Left ventricle myocardium inferior (tissue), 1 donor: ENCODE measurements at places on chromosomes 4 and X. TPM values are rescaled to one million over a fixed set of nuclear protein-coding genes. Genes with fewer than 3 reads are reported as not detected.

TRIM75 gene
- not detected for total RNA-seq

NLGN3 gene
- 0.41 TPM for total RNA-seq

BTK gene
- 1.3 TPM for total RNA-seq

ZMAT1 gene
- 5.6 TPM for total RNA-seq

KIAA1210 gene
- total RNA-seq, result not detected

ARHGAP10 gene
- 59.7 TPM for total RNA-seq

C4orf50 gene
- not detected for total RNA-seq

CSAG3 gene
- not detected for total RNA-seq

DNA sequence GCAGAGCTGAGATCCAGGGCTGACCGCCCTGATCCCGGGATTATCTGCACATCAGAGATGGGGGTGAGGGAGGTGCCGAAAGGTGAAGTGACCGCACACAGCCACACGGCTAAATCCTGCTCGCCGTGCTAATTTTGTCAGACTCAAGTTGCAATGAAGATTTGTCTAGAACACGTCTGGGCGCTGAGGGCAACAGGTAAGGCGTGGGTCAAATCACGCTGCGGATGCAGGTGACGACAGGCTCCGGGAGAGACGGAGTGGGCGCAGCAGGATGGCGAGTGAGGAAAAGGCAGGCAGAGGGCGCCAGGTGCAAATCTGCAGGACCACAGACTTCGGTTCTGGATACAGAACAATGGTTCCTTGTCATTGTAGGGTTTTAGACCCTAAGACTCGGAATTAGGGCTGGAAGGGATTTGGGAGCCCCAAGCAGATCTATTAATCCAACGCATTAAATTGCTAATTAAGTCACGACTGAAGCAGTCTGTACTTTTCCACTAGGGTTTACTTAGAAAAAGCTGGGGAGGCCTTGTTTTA is 1.9 kb upstream of the TBC1D14 start:
- H3K27ac ChIP-seq, result no peak overlapping the region
- H3K36me3 ChIP-seq, result no peaks in the 10 kb centered on the region
- peaks cover 15% of the 10 kb centered on the region for H3K27me3 ChIP-seq

DNA sequence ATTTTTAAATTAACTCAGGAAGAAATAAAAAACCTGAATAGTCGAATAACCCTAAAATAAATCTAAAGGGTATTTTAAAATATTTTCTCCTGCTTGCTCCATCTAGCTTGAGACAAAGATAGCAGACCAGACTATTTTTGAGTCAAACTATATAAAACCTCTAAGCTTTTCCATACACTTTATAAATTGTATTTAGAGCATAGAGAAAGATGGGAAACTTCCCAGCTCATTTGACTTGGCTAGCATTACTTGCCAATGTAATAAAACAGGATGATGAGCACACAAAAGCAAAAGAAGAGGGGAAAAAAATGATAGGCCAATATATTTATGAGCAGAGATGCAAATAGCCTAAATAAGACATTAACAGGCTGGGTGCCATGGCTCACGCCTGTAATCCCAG is 117.1 kb downstream of the ANAPC4 start:
- H3K36me3 ChIP-seq, result no peaks in the 10 kb centered on the region
- no peak overlapping the region for H3K27ac ChIP-seq
- H3K4me1 ChIP-seq, result no peaks in the 10 kb centered on the region

- H3K36me3 ChIP-seq, result no peaks in the 10 kb centered on the region
- H3K4me3 ChIP-seq, result no peak overlapping the region
Measured at GRCh38 chr4:53921856-53922255, 142.5 kb downstream of the CHIC2 start.

GRCh38 chr4:181216501-181216900 is 1026.7 kb upstream of the TENM3 start:
- H3K4me1 ChIP-seq, result no peaks in the 10 kb centered on the region
- DNase-seq, result no peak
- no peaks in the 10 kb centered on the region for H3K27me3 ChIP-seq
- H3K4me3 ChIP-seq, result no peak overlapping the region

DNA sequence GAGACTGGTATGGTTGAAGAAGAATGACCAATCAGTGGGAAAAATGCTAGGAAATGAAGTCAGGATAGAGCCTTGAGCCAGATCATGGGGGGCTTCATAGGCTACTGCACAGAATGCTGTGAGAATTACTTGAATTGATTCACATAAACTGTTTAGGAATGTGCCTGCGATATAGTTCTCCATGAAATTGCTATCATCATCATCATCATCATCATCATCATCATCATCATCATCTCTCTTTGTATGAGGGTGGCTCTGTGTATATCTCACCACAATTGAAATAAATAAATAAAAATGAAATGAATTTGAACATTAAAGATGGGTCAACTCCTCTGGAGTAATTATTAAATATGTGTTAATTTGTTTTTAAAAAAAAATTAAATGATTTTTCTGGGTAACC is 148.6 kb upstream of the LEF1 start:
- no peak overlapping the region for H3K4me3 ChIP-seq
- peaks cover 11% of the 10 kb centered on the region for H3K27me3 ChIP-seq
- DNase-seq, result no peak
- H3K36me3 ChIP-seq, result no peaks in the 10 kb centered on the region
- H3K27ac ChIP-seq, result no peak overlapping the region

- no peak for DNase-seq
- H3K36me3 ChIP-seq, result no peaks in the 10 kb centered on the region
- H3K4me1 ChIP-seq, result no peaks in the 10 kb centered on the region
- no peak overlapping the region for H3K27ac ChIP-seq
- H3K27me3 ChIP-seq, result no peaks in the 10 kb centered on the region
Measured at GRCh38 chrX:12814420-12814819, 23.2 kb downstream of the PRPS2 start.

- H3K36me3 ChIP-seq, result peaks cover 21% of the 10 kb centered on the region
- no peak for DNase-seq
- H3K27ac ChIP-seq, result no peak overlapping the region
Measured at GRCh38 chr4:107658400-107659336, 61.4 kb downstream of the PAPSS1 start.

- no peak for DNase-seq
- no peaks in the 10 kb centered on the region for H3K27me3 ChIP-seq
- H3K27ac ChIP-seq, result no peak overlapping the region
- peaks cover 5% of the 10 kb centered on the region for H3K4me1 ChIP-seq
- no peaks in the 10 kb centered on the region for H3K36me3 ChIP-seq
- no peak overlapping the region for H3K4me3 ChIP-seq
Measured at GRCh38 chr4:123170843-123171242, 225.8 kb upstream of the SPRY1 start.

GRCh38 chrX:38371641-38372040 is 19.2 kb downstream of the OTC start:
- H3K4me1 ChIP-seq, result no peaks in the 10 kb centered on the region
- no peak overlapping the region for H3K4me3 ChIP-seq
- H3K27ac ChIP-seq, result no peak overlapping the region
- H3K36me3 ChIP-seq, result no peaks in the 10 kb centered on the region
- no peak for DNase-seq

- H3K36me3 ChIP-seq, result peaks cover 72% of the 10 kb centered on the region
- H3K4me1 ChIP-seq, result peaks cover 41% of the 10 kb centered on the region
- no peak for DNase-seq
- H3K27ac ChIP-seq, result peak overlapping the region; percentile 82
- H3K4me3 ChIP-seq, result peak overlapping the region; percentile 22
Measured at GRCh38 chr4:184757810-184758209, 23.9 kb upstream of the CENPU start.

DNA sequence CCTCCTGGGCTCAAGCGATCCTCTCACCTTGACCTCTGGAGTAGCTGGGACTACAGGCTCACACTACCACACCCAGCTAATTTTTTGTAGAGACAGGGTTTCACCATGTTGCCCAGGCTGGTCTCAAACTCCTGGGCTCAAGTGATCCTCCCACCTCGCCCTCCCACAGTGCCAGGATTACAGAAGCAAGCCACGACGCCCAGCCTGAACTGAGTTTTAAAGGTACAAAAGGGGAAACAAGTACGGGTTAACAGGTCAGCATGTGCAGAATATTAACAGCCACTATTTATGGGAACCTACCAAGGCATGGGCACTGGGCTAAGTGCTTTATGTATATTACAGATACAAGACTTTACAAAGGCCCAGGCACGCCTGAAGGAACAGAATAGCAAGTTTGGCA is 164.3 kb upstream of the GPC4 start:
- no peak overlapping the region for H3K4me3 ChIP-seq
- no peak for DNase-seq
- H3K36me3 ChIP-seq, result no peaks in the 10 kb centered on the region
- no peaks in the 10 kb centered on the region for H3K27me3 ChIP-seq
- H3K27ac ChIP-seq, result no peak overlapping the region
- H3K4me1 ChIP-seq, result no peaks in the 10 kb centered on the region

- no peak for DNase-seq
- H3K27me3 ChIP-seq, result no peaks in the 10 kb centered on the region
- no peaks in the 10 kb centered on the region for H3K36me3 ChIP-seq
- no peak overlapping the region for H3K4me3 ChIP-seq
Measured at GRCh38 chrX:34300871-34301270, 168.8 kb upstream of the FAM47A start.

GRCh38 chr4:154120690-154121345 is 331.9 kb upstream of the SFRP2 start:
- H3K4me1 ChIP-seq, result no peaks in the 10 kb centered on the region
- H3K36me3 ChIP-seq, result no peaks in the 10 kb centered on the region
- H3K27ac ChIP-seq, result no peak overlapping the region
- DNase-seq, result no peak
- no peak overlapping the region for H3K4me3 ChIP-seq
- peaks cover 3% of the 10 kb centered on the region for H3K27me3 ChIP-seq

DNA sequence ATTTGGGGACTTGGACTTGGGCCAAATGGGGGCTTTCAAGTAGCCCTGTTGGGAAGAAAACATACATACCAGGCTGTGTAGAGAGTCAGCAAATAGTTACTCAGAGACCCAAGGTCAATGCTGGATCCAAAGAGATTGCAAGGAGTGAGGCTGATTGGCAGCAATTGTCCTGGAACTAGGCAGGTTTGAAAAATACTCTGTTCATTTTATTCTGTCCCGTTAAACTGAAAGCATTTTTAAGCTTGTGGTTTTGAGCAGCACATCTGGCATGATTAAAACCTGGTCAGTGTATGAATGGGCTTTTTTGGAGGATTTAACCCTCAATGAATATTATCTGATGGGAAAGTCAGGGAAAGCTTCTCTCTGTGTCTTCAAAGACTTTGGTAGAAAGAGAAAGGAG is 294.3 kb upstream of the BOD1L1 start:
- no peaks in the 10 kb centered on the region for H3K27me3 ChIP-seq
- H3K27ac ChIP-seq, result no peak overlapping the region
- DNase-seq, result no peak
- no peaks in the 10 kb centered on the region for H3K4me1 ChIP-seq
- H3K36me3 ChIP-seq, result no peaks in the 10 kb centered on the region

DNA sequence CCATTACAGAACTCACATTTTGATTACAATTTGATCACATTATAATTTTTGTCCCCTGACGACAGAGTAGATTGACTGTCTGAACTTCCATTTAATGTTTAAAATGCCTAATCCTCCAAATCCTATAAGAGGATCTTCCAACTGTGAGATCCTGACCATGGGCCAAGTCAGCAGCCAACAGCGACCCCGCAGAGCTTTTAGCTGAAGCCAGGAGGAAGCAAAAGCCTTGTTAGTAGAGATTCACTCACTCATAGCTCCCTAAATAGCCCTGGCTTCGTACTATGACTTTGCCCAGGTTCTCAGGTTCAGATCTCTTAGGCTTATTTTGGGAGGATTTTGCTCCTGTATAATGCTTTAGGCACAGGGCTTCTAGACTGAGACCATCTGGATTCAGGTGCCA is 413.1 kb downstream of the NKX6-1 start:
- no peak overlapping the region for H3K27ac ChIP-seq
- DNase-seq, result no peak
- no peaks in the 10 kb centered on the region for H3K27me3 ChIP-seq
- no peaks in the 10 kb centered on the region for H3K36me3 ChIP-seq

GRCh38 chr4:58665649-58666048 is 1555.5 kb upstream of the IGFBP7 start:
- DNase-seq, result no peak
- no peaks in the 10 kb centered on the region for H3K4me1 ChIP-seq
- H3K27ac ChIP-seq, result no peak overlapping the region
- no peaks in the 10 kb centered on the region for H3K36me3 ChIP-seq
